ENCODE measurements at places on chromosomes 1 and 21. TPM values are rescaled to one million over a fixed set of nuclear protein-coding genes. Genes with fewer than 3 reads are reported as not detected.

DNA sequence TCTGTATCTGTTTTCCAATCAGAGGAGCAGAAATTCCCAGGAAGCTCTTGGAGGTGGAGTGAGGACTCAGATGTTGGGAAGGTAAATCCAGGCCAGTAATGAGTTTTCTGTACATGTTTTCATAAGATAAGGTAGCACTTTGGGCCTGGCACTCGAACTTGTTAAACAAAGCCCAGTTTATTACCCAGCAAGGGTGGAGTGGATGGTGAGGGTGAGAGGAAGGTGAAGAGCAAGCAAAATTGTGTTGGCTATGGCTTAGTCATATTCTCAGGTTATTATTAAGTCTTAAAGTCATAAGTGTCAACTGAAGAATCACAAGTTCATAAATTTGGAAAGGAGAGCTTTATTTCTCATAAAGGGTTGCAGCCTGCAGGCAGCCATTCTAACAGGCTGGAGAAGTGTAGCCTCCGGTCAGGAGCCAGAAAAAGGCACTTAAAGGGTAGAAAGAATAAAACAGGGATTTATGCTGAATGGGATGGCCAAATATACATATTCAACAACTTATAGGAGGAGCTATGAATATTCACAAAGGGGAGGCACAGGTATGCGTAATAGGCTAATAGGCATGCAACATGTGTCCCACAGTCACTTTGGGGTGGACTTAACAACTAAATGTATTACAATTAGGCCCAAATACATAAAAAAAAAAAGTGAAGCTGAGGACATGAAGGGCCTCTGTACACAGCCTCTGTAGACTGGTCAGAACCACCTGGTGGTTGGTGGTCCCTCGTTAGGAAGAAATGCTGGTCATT, 523.9 kb downstream of the LMO4 start:
- no peak overlapping the region for H3K4me3 ChIP-seq
- no peaks in the 10 kb centered on the region for H3K4me1 ChIP-seq
- no peaks in the 10 kb centered on the region for H3K27me3 ChIP-seq
- no peak overlapping the region for H3K27ac ChIP-seq
- H3K36me3 ChIP-seq: peaks cover 6% of the 10 kb centered on the region
- DNase-seq: no peak

DNA sequence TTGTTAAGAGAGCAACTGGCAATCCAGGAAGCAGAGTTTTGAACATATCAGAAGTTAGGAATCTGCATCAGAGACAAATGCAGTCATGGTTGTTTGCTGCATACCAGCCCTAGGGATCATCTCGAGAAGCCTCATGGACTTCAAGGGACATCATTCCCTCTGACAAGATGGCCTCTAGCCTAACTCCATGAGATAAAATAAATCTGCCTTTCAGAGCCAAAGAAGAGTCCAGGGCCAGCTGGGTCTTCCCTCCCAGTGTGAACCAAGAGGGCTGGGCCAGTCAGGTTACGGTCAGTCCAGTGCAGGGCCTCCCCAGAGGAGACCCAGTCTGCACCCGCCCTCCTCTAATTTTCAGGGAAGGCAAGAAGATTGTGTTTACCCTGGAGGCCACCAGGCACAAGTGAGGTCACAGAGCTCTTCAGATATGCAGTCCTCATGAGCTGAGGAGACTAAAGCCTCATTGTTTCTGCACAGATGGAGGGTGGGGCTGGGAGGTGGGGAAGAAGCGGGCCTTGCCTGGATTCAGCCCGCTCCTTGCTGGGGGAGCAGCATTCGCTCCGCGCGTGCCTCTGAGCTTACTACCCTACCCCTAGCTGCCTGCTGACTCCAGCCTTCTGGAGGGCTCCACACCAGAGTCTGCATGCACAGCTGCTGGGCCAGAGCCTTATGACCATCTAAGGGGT, 52.8 kb downstream of the CAPN2 start:
- H3K4me3 ChIP-seq: no peak overlapping the region
- no peak overlapping the region for H3K27ac ChIP-seq
- H3K4me1 ChIP-seq: no peaks in the 10 kb centered on the region

The HAO2 gene
- 0.61 TPM for total RNA-seq

The MYBPH gene
- total RNA-seq: not detected

The AMY2B gene
- total RNA-seq: 0.90 TPM

GRCh38 chr1:12244078-12244477, 14.2 kb downstream of the VPS13D start:
- no peak overlapping the region for H3K4me3 ChIP-seq
- no peak for DNase-seq
- no peaks in the 10 kb centered on the region for H3K27me3 ChIP-seq

DNA sequence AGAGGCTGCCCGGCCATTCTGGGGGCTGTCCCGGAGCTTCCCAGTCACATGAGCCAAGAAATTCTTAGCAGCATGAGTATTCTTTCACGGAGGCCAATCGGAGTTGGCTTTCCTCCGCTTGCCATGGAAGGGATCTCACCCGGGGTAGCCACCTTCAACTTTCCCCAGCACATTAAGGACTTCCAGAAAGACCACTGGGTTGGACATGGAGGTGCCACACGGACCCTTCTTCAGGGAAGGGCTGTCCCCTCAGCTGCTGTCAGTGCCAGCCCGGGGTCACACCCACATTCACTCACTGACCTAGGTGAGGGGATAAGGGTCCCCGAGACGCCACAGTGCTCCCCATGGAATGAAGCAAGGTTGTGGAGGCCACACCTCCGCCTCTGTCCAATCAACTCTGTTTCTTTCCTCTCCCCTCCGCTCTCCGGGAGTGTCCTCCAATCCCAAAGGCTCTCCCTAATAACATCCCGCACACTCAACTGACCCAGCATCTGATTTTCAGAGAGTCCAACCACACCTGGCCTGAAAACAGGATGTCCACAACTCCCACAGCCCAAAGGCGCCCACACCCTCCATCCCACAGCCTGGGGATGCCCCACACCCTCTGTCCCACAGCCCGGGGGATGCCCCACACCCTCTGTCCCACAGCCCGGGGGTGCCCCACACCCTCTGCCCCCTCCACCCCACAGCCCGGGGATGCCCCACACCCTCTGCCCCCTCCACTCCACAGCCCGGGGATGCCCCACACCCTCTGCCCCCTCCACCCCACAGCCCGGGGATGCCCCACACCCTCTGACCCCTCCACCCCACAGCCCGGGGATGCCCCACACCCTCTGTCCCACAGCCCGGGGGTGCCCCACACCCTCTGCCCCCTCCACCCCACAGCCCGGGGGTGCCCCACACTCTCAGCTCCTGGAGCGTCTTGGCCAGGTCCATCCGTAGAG, 19.4 kb downstream of the RSPH1 start:
- H3K27me3 ChIP-seq: no peaks in the 10 kb centered on the region
- peaks cover 7% of the 10 kb centered on the region for H3K4me1 ChIP-seq
- H3K4me3 ChIP-seq: no peak overlapping the region
- no peak for DNase-seq
- H3K36me3 ChIP-seq: no peaks in the 10 kb centered on the region
- H3K27ac ChIP-seq: no peak overlapping the region

- DNase-seq: no peak
- peaks cover 58% of the 10 kb centered on the region for H3K4me1 ChIP-seq
- H3K36me3 ChIP-seq: peaks cover 8% of the 10 kb centered on the region
- no peak overlapping the region for H3K27ac ChIP-seq
- 0 out of 3 replicates have a peak overlapping the region, but pooled peaks have one; percentile 34 for H3K4me3 ChIP-seq
- H3K27me3 ChIP-seq: no peaks in the 10 kb centered on the region
These were observed 14.1 kb downstream of the ROR1 start for GRCh38 chr1:63787875-63788274.

DNA sequence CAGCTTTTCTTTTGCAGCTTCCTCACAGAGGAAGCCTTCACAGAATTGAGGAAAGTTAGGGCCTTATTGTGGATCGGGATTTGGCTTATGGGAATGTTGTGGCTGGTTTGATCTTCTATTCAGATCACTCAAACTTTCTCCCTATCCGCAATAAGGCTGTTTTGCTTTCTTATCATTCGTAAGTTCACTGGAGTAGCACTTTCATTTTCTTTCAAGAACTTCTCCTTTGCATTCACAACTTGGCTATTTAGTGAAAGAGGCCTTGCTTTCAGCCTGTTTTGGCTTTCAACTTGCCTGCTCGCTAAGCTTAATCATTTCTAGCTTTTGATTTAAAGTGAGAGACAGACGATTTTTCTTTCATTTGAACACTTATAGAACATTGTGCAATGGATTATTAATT, 181.9 kb upstream of the B3GALT2 start:
- no peaks in the 10 kb centered on the region for H3K27me3 ChIP-seq
- H3K36me3 ChIP-seq: no peaks in the 10 kb centered on the region
- no peaks in the 10 kb centered on the region for H3K4me1 ChIP-seq
- H3K4me3 ChIP-seq: no peak overlapping the region
- DNase-seq: no peak

The GBP1 gene
- total RNA-seq: not detected

The TSPEAR gene
- total RNA-seq: 1.3 TPM

DNA sequence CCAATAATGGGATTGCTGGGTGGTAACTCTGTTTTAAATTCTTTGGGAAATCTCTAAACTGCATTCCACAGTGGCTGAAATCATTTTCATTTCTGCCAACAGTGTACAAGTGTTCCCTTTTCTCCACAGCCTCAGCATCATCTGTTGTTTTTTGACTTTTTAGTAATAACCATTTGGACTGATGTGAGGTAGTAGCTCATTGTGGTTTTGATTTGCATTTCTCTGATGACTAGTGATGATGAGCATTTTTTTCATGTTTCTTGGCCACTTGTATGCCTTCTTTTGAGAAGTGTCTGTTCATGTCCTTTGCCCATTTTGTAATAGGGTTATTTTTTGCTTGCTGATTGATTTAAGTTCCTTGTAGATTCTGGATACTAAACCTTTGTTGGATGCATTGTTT, 131.9 kb upstream of the B3GALT2 start:
- no peaks in the 10 kb centered on the region for H3K27me3 ChIP-seq
- H3K27ac ChIP-seq: no peak overlapping the region
- no peak for DNase-seq
- H3K4me3 ChIP-seq: no peak overlapping the region
- no peaks in the 10 kb centered on the region for H3K4me1 ChIP-seq

DNA sequence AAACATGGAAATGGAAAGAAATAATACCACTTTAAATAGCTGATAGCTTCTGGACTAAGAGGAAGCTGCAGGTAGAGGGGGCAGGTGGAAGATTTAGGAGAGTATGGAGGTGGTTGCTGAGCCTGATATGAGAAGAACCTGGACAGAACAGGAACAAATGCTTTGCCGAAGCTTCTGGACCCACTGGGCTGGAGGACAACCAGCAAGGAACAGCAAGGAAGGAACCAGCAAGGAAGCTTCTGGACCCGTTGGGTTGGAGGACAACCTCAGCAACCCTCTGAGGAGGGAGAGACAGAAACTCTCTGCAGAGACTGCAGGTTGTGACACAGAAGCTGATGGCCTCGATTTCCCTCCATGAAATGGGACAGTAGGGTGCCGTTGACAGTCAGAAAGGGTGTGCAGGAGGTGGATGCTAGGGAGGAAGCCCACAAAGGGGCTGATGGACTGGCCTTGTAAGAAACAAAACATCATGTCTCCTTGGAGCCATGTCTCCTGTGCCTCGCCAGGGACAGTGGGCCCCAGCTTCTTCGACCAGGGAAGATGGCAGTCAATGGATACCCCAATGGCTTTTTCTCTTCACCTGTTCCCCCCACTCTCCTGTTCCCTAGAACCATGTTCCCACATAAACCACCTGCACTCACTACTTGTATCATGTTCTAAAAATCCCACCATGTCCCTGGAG, 8.3 kb upstream of the WNT3A start:
- H3K27ac ChIP-seq: no peak overlapping the region
- no peaks in the 10 kb centered on the region for H3K36me3 ChIP-seq
- H3K4me1 ChIP-seq: no peaks in the 10 kb centered on the region
- no peak for DNase-seq

The ST6GALNAC5 gene
- total RNA-seq: 3.8 TPM

The LORICRIN gene
- not detected for total RNA-seq

DNA sequence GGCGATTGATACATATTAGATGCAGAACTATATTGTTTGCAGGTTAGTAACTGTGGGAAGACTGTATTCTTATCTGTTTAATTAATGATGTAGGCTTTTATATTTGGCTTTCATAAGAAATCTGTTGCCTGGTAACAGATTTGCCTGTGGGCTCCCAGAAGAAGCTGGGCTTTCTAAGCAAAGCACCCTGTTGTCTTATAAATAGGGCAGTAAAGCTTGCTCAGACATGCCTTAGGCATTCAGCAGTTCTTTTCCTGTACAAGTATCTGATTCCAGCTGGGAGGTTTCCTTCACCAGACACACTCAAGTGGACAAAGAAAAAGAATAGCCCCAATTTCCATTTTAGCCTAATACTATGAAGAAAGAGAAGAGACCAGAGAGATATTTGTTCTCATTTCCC, 524.0 kb downstream of the LRRIQ3 start:
- no peak for DNase-seq
- no peak overlapping the region for H3K27ac ChIP-seq
- H3K4me3 ChIP-seq: no peak overlapping the region
- H3K36me3 ChIP-seq: no peaks in the 10 kb centered on the region
- H3K4me1 ChIP-seq: no peaks in the 10 kb centered on the region
- H3K27me3 ChIP-seq: no peaks in the 10 kb centered on the region

The SPRR2A gene
- not detected for total RNA-seq

- H3K27ac ChIP-seq: no peak overlapping the region
- no peaks in the 10 kb centered on the region for H3K4me1 ChIP-seq
- no peaks in the 10 kb centered on the region for H3K36me3 ChIP-seq
These were observed 35.0 kb upstream of the RNF2 start for GRCh38 chr1:185010361-185010760.

GRCh38 chr1:237386362-237387143, 344.6 kb downstream of the RYR2 start:
- no peak overlapping the region for H3K4me3 ChIP-seq
- no peaks in the 10 kb centered on the region for H3K36me3 ChIP-seq
- no peak overlapping the region for H3K27ac ChIP-seq
- no peak for DNase-seq

DNA sequence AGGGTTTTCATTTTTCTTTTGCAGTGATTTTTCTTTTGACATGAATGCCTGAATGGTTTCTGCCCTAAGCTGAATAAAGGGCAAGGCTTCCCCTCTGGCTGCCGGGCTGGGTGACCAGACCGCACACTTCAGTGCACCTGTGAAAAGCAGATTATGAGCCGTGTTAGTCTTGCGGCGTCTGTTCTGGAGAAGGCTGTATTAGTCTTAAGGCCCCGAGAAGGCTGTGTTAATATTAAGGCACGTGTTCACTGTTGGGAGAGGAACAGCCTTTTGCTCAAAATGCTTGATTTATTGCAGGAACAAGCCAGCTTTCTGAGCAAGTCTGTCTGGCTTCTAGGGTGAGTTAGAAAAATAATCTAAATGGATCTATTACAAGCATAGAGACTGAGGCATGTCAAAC, 54.7 kb upstream of the DNAH14 start:
- peaks cover 10% of the 10 kb centered on the region for H3K4me1 ChIP-seq
- no peaks in the 10 kb centered on the region for H3K27me3 ChIP-seq
- H3K27ac ChIP-seq: no peak overlapping the region
- H3K36me3 ChIP-seq: no peaks in the 10 kb centered on the region
- no peak for DNase-seq
- H3K4me3 ChIP-seq: no peak overlapping the region
